Pancreas (tissue), 10 donors: ENCODE measurements at places on chromosomes 6 and 20. TPM values are rescaled to one million over a fixed set of nuclear protein-coding genes. Genes with fewer than 3 reads are reported as not detected.

IPCEF1 gene
- 0.53 TPM for polyA plus RNA-seq

DPPA5 gene
- not detected for polyA plus RNA-seq

TMEM151B gene
- 0.65 TPM for polyA plus RNA-seq

CLPSL1 gene
- 83.2 TPM for polyA plus RNA-seq

DDO gene
- polyA plus RNA-seq: 2.2 TPM

KIFC1 gene
- 0.42 TPM for polyA plus RNA-seq

OR2J3 gene
- not detected for polyA plus RNA-seq

IYD gene
- 0.12 TPM for polyA plus RNA-seq

DEFB118 gene
- polyA plus RNA-seq: not detected

- H3K27ac ChIP-seq: no peak overlapping the region
- H3K4me1 ChIP-seq: no peaks in the 10 kb centered on the region
- H3K4me3 ChIP-seq: no peak overlapping the region
- H3K27me3 ChIP-seq: no peaks in the 10 kb centered on the region
- H3K36me3 ChIP-seq: no peaks in the 10 kb centered on the region
Observed at GRCh38 chr6:141451511-141452353, 681.0 kb upstream of the GJE1 start.

DNA sequence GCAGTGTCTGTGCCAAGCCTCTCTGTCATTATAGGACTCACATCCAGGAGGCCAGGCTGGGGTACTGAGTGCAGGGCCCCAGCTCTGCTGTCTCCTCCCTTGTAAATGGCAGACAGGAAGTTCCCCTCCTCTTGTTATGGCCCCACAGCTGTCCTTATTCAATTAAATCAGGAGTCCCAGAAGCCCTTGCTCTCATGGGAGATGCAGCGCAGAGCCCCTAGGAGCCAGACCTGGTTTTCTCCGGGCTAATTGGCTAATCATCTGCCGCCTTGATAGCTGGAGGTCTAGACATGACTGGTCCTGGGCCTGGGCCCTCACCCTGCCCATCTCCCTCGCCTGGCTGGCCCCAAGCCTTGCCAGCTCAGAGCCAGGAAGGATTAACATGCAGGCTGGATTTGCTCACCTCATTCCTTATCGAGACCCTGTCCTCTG lies 172.0 kb downstream of the VEGFA start:
- no peak overlapping the region for H3K27ac ChIP-seq
- no peaks in the 10 kb centered on the region for H3K36me3 ChIP-seq
- no peaks in the 10 kb centered on the region for H3K27me3 ChIP-seq
- H3K4me3 ChIP-seq: no peak overlapping the region
- no peaks in the 10 kb centered on the region for H3K4me1 ChIP-seq

DNA sequence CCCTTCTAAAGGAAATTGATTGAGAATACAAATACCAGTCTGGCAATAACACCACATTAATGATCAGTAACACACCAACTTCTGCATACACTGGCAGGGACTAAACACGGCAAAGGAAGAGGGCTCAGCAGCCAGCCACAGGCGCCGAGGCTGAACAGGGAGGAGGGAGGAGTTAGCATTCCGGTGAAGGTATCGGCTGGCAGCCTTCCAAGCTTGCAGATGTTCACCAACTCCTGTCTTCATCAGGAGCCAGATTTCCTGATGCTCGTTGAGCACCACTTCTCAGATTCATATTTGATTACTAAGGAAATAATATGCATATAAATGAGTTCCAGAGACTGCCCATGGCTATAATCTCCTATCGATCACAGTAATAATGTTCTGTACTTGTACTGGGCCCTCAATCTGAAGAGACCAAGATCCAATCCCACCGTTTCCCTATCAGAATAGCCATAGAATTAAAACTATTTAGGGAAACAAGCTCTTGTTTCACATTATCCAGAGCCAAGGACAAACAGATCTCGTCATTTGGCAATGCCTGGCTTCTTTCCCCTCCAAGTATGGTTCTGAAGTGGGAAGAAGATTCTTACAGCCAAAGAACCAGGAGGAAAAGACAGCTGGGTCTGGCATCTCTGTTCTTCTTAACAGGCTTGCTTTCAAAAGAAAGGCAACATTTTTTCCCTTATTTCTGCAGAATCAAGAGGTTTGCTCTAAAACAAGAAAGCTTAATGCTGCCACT lies 42.2 kb downstream of the GFOD1 start:
- H3K27ac ChIP-seq: no peak overlapping the region
- H3K4me1 ChIP-seq: peaks cover 7% of the 10 kb centered on the region
- peak; percentile 89 for DNase-seq
- H3K27me3 ChIP-seq: no peaks in the 10 kb centered on the region

DNA sequence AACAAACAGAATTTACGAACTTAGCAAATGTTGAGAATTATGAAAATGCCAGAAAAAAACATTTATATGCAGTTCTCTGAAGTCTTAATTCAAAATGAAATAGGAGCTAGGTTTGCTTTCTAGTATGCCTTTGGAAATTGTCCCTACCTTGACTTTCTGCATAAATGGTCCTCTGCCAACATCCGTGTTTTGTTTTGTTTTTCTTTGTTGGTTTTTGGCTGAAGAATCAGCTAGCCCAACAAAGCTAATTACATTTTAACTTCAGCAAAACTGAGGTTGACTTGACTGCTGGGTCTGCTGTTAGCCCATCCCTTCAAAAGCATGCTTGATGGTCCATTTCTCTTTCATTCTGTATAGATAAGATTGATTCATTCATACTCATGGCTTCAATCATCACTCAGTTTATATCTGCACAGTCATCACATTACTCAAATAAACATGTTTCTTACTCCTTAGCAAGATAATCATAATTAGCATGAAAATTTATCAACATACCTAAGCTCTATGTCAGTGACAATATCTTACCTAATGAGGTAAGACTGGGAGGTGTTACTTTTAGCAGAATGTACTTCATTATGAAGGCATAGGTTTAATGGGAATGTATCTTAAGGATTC lies 76.4 kb downstream of the ADGRB3 start:
- no peak for DNase-seq
- H3K4me1 ChIP-seq: no peaks in the 10 kb centered on the region
- no peaks in the 10 kb centered on the region for H3K36me3 ChIP-seq
- H3K4me3 ChIP-seq: no peak overlapping the region
- no peak overlapping the region for H3K27ac ChIP-seq

- H3K36me3 ChIP-seq: no peaks in the 10 kb centered on the region
- no peak overlapping the region for H3K4me3 ChIP-seq
- H3K4me1 ChIP-seq: no peaks in the 10 kb centered on the region
- H3K27ac ChIP-seq: no peak overlapping the region
- DNase-seq: no peak
Observed at GRCh38 chr6:162651505-162651904, 76.1 kb downstream of the PRKN start.

DNA sequence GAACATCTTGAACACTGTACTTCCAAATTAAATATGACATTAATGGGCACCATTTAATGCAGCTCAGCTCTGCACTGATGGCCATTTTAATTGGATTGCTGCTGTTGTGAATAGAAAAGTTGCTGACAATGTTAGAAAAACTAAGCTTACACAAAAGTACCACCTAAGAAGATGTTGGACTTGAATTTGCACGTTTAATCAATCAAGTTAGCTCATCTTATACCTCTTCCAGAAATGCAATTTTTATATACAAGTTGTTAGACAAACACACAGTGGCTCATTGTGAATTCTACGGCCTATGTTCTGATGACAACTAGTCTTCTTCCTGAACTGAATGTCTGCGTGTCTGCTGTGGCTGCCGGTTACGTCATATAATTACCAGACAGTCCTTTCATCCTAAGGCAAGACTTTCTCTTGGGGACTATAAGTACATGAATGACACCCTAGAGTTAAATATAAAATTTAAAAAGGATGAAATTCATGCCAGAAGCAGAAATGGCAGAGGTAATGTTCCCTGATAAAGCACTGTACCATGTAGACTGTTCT lies 330.2 kb downstream of the EPM2A start:
- H3K4me1 ChIP-seq: no peaks in the 10 kb centered on the region
- H3K4me3 ChIP-seq: no peak overlapping the region
- no peak for DNase-seq

- no peak for DNase-seq
- no peak overlapping the region for H3K27ac ChIP-seq
- no peaks in the 10 kb centered on the region for H3K4me1 ChIP-seq
- H3K27me3 ChIP-seq: no peaks in the 10 kb centered on the region
Observed at GRCh38 chr6:7528565-7528964, 12.9 kb upstream of the DSP start.

DNA sequence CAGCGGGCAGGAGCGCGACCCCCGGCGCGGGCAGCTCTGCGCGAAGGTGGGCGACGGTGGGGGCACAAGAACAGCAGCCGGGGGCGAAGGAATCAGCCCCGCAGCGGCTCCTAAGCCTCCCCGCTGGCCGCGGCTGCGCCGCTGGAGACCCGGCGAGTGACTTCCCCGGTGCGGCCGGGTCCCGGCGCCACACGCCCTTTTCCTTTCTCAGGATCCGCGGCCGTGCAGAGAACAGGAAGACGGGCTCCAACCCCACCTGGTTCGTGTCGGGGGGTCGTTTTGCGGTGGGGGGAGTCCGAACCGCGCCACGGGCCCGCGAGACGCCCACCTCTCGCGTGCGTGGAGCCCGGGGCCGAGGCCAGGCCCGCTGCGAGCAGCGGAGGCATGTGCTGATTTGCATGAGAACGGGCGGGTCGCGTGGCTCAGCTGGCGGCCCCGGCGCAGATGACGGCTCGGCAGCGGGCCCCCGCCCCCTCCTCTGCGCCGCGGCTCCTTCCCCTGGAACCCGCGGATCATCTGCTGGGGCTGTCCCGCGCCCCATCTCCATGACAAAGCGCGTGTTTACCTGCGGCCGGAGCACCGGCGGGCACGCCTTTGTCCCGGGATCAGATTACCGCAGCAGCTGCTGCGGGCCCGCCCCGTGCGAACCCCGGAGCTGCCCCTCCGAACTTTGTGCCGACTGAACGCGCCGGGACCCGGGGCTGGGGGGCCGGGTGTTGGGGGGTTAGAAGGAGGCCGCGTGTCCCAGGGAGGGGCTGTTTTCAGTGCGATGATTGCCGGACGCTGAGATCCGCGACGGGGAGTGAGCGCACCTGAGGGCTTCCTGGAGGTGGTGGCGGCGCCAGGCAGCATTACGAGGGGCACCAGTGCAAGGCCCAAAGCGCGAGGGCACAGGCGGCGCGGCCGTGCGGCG lies 4.9 kb upstream of the DLL1 start:
- H3K4me3 ChIP-seq: peak overlapping the region; percentile 14
- H3K27me3 ChIP-seq: no peaks in the 10 kb centered on the region
- peaks cover 27% of the 10 kb centered on the region for H3K4me1 ChIP-seq
- H3K27ac ChIP-seq: no peak overlapping the region

DNA sequence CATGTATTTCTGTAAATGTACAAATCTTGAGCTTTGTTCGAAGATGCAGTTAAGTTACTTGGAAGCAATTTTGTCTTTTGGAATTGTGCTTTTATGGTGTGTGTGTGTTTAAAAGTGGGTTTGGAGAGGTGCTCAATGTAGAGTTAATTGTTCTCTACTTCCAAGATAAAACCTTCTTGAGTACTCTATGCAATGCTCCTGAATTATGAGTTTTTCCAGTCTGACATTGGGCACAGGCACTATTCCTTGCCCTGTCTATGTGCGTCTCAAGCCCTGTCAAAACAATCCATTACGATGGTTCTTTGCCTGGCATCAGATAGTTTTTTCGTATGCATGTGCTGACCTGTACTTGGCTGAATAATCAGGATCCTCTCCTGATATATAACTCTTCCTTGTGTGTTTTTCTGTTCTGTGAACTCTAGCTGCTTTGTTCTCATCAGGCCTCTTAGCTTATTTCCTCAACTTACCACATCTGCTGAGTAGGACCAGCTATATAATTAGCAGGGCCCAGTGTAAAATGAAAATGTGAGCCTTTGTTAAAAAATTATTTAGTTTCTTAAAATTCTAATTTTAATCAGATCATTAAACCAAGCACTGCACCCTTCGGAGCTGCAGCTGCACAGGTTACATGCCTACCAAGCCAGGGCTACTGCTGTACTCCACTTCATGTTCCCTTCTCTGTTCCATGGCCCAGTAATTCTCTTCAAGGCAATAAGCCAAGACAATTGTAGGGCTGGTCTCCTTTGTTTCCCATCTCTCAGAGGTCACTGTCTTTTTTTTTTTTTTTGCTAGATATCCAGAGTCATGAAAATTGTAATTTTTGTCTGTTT lies 160.1 kb downstream of the ZFAND3 start:
- H3K27me3 ChIP-seq: no peaks in the 10 kb centered on the region
- H3K27ac ChIP-seq: no peak overlapping the region
- DNase-seq: no peak
- peaks cover 3% of the 10 kb centered on the region for H3K4me1 ChIP-seq

GRCh38 chr6:111551521-111552231 lies 54.0 kb downstream of the TRAF3IP2 start:
- peak overlapping the region; percentile 5 for H3K4me3 ChIP-seq
- H3K27me3 ChIP-seq: no peaks in the 10 kb centered on the region
- peaks cover 38% of the 10 kb centered on the region for H3K4me1 ChIP-seq
- no peaks in the 10 kb centered on the region for H3K36me3 ChIP-seq

GRCh38 chr6:159151266-159151855 lies 17.8 kb upstream of the FNDC1 start:
- H3K4me1 ChIP-seq: no peaks in the 10 kb centered on the region
- no peak overlapping the region for H3K4me3 ChIP-seq
- H3K36me3 ChIP-seq: no peaks in the 10 kb centered on the region

GRCh38 chr6:36129941-36130666 lies at the start of gene MAPK13:
TSS of gene MAPK13 (plus strand) at chr6:36130513. CDS start at chr6:36130583, 70 bp downstream.
- H3K27me3 ChIP-seq: no peaks in the 10 kb centered on the region
- peak within 1 kb of the TSS; percentile 66 for H3K4me3 ChIP-seq
- H3K36me3 ChIP-seq: no peaks in the 10 kb centered on the region
- peak within 1 kb of the TSS; percentile 94 for H3K27ac ChIP-seq
- H3K4me1 ChIP-seq: peaks cover 3% of the 10 kb centered on the region
- DNase-seq: peak; percentile 55

DNA sequence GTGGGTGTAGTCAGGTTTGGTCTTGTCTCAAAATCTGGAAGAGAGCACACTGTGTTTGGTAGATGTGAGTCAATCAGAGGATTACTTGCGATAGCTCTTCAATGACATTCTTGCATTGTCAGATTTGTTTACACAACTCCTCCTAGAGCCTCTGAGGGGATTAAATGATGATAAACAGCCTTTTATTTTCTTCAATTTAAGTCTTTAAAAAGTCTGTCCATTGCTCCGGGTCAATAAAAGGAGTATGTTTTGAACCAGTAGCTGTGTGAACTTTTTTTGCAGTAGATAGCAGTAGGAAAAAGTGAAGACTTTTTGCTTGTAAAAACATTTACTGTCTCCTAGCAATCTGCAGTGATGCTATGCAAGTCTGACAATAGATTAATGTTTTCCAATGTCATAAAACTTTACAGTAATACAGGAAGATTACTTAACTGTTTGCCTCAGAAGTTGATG lies 49.9 kb downstream of the GJA1 start:
- no peaks in the 10 kb centered on the region for H3K36me3 ChIP-seq
- no peaks in the 10 kb centered on the region for H3K27me3 ChIP-seq
- no peak for DNase-seq
- H3K4me1 ChIP-seq: no peaks in the 10 kb centered on the region
- H3K4me3 ChIP-seq: no peak overlapping the region

GRCh38 chr20:61662226-61662967 lies 403.3 kb downstream of the TAF4 start:
- H3K4me3 ChIP-seq: no peak overlapping the region
- H3K36me3 ChIP-seq: no peaks in the 10 kb centered on the region
- no peaks in the 10 kb centered on the region for H3K4me1 ChIP-seq
- H3K27ac ChIP-seq: no peak overlapping the region

DNA sequence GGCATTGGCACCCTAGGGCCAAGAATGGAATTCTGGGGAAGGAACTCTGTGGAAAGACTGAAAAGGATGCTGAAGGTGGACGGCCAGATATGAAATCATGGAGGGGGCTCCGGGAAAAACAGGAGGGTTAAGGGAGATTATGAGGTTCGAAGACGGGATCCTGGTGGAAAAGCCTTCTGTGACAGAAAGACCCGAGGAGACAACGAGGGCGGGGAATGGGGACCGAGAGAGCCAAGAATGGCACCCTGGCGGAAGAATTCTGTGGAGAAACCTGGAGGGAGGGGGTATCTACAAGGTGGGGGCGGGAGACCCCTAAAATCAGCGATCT lies 426 bp downstream of the TRMT6 start:
- H3K4me1 ChIP-seq: peaks cover 11% of the 10 kb centered on the region
- H3K27me3 ChIP-seq: no peaks in the 10 kb centered on the region
- no peak for DNase-seq
- H3K27ac ChIP-seq: peak overlapping the region; percentile 17
- H3K36me3 ChIP-seq: peaks cover 3% of the 10 kb centered on the region
